Stimulated activated CD8-positive, alpha-beta memory T cell treated with anti-CD3 and anti-CD28 coated beads, Interleukin-15, amount 100 ng/mL, for 24 hours (primary cell): ENCODE measurements at places on chromosomes 2 and 18.

- no peak for DNase-seq
Measured at GRCh38 chr2:237062585-237062984, 23.1 kb upstream of the COPS8 start.

DNA sequence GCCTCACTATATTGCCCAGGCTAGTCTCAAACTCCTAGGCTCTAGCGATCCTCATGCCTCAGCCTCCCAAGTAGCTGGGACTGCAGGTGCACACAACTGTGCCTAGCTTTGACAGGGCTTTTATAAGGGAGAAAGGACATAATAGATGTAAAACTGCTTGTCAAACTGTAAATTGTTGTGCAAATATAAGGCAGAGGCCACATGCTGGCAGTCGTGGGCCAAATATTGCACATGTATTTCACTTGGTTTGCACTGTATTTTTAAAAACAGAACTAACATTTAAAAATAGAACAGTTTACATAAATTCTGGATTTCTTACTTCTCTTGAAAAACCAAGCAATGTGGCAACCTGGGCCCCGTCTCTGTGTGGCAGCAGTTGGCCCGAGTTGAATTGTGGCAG, 31.2 kb upstream of the MYO3B start:
- DNase-seq: no peak

DNA sequence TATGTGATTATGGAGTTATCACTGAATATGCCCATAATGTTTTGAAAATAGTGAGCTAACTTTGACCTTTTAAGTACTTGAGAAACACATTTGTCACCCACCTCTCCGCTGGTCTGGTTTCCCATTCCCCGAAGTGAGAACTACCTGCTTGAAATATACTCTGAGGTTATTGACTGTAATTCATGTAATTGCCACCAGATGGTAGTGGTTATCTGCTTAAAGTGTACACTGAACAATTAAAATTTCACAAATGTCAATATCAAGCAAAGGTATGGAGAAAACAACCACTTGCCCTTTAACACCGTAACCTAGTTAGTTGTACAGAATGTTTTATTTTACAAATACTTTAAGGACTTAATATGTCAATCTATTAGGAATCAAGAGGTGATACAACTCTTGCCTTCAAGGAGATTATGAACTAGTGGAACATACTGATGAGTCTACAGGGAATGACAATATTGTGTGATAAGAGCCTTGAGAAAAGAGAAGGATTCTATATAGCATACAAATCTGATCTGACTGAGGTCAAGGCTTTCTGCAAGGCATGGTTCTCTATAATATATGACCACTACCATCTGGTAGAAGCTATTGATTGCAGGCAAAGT, 316.8 kb upstream of the KCNH7 start:
- no peak for DNase-seq

- no peak for DNase-seq
Measured at GRCh38 chr18:25465152-25465732, 113.3 kb upstream of the ZNF521 start.

DNA sequence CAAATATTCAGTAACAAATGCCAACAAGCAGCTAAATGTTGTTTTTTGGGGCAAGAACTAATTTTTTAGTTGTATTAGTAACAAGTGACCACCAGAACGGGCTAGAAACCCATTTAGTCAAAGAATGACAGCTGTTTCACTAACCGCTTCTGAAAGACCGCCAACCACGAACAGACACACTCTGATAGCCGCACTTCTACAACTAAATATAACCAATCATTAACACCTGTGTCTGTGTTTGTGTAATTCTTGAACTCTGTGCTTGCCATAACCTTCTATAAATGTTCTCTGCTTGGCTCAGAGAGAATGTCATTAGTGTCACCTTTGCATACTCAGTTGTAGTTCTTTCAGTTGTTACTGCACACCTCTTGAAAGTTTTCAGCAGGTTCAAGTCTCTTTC, 526.3 kb upstream of the LRRTM1 start:
- no peak for DNase-seq

DNA sequence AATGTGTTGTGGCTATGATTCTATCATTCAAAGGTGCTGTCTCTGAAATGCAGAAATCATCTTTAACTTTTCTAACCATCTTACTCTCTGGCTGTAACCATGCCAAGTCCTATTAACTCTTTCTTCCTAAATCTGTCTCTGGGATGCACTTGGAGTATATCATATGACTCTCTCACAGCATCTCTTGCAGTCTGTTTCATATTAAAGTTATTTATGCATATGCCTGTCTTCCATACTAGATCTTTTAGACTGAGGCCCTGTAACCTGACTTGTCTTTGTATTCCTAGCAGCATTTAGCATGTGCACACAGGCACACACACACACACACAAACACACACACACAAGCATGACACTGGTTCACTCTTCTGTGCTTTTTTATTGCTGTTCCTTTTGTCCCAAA, 320.6 kb downstream of the ETAA1 start:
- no peak for DNase-seq

DNA sequence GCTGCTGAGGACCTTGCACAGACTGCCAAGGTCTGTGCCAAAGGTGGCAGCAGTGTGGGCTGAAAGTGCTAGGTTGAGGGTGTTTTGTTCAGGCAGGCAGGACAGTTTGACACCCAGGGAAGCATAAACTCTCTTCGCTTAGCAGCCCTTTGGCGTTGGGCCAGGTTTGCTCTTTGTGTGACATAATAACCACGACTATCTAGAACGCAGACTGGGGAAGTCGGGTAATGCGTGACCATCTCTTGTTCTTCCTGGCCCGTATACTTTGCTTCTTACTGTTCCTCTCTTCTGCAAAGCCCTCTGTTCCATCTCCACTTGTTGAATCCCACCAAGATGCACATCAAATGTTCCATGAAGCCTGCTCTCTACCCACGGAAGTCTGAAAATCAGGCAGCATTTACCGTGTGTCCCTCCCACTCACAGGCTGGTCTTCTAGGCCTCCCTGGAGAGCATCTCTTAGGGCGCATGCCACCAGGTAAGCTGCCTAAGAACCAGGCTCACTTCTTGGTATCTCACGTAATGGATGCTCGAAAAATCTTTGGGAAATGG, 96.7 kb upstream of the LMAN1 start:
- DNase-seq: no peak

- no peak for DNase-seq
Measured at GRCh38 chr2:206217743-206218142, 56.7 kb upstream of the ZDBF2 start.

GRCh38 chr2:224357098-224357901, 44.6 kb downstream of the FAM124B start:
- DNase-seq: no peak

DNA sequence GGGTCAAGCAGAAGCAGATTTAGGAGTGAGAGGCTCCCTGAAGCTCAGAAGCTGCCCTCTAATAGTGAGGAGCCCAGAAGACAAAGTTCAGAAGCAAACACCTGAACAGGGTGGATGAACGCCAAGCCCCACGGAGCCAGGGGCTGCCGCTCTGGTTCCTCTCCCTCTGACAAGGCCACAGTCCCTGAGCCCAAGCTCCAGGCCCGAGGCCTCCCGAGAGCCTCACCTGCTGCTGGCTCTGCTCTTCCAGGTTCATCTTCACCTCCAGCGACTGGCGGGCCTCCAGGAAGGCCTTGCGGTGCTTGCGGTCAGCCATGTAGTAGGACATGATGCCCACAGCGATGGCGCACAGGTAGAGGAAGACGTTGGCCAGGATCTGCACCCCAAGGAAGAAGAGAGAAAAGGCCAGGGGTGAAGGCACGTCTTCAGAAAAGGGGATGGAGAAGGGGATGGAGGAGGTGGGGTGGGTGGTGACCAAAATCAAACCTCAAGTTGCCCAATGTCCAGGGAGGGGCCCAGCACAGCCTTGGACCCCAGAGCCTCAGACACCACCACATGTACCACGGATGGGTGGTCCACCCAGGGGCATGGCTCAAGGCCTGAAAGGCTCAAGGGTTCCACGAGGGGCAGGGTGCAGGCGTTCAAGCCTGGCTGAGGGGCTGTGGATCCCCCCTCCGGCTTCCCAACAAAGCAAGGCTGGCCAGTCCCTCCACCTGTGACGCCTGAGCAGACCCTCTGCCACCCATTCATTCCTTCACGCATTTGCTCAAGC, 47.5 kb downstream of the ADCY3 start:
- no peak for DNase-seq

GRCh38 chr2:56195563-56195962, 11.8 kb downstream of the CCDC85A start:
- no peak for DNase-seq

DNA sequence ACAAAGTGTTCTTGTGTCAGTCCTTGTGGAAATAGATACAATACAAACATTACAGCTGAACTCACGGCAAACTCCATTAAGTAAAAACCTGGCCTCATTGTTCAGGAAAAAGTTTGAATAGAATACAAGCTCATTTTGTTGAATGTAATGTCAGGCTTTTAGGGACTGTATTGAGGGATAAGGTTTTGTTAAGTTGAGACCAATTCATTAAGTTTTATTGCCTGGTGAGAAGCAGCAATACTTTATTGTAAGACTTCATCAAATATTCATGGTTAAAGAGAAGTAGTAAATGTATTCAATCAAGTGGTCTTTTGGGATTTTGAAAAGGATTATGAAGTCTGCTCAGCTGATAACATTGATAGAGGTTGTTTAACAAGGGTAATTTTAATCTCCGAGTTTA, 35.4 kb upstream of the METAP1D start:
- no peak for DNase-seq

DNA sequence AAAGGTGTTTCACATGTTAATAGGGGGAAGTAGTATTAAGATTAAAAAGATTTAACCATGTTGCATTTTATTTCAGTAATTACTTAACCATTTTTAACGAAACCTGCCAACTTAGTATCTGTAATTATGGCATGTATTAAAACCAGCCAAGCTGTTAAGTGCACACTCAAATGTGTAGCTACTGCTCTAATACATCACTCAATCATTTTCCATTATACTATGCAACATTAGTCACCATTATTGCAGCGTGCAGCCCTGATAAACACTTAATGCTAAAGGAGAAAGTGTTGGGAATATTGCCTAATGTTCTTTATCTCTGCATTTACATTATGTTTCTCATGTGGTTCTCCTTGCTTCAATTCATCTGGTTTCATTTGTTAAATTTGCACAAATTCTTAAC, 745.9 kb upstream of the FAM98A start:
- DNase-seq: no peak

DNA sequence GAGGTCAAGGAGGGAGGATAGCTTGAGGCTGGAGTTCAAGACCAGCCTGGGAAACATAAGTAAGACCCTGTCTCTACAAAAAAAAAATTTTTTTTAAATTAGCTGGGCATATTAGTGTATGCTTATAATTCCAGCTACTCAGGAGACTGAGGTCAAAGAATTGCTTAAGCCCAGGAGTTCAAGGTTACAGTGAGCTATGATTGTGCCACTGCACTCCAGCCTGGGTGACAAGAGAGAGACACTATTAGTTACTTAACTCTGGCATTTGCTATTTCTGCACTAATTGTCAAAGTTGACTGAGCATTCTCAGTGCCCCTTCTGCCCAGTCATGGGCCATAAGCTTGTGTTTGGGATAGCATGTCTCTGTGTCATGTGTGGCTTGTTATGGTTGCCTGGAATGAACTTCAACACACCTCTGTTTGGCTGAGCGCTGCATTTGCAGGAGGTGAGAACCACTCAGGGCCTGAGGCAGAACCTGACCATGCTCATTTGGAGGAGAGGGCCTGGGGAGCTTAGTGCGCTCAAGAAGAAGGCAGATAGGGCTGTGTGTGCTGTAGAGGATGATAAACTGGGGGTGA, 77.7 kb downstream of the SH3RF3 start:
- no peak for DNase-seq

- DNase-seq: no peak
Measured at GRCh38 chr2:6078414-6078813, 386.2 kb downstream of the SOX11 start.

DNA sequence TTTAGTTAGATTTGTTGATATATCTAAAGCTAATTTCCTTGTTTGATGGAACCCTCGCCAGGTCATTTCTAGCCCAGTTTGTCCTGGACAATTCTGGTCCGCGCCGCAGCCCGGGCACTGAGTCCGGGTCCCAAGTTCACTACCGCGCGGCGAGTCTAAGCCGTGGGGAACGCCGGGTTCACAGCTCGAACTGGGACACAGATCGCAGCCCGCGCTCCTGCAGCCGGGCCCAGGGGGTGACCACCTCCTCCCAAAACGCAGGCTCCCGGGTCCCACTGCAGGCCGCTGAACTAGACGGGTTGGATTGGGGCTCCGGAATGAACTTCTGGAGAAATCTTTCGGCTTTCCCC, 681 bp downstream of the ACADL start:
- no peak for DNase-seq
